ENCODE measurements at places on chromosomes 3 and 15. TPM values are rescaled to one million over a fixed set of nuclear protein-coding genes. Genes with fewer than 3 reads are reported as not detected.

The SNTN gene
- total RNA-seq, result not detected

DNA sequence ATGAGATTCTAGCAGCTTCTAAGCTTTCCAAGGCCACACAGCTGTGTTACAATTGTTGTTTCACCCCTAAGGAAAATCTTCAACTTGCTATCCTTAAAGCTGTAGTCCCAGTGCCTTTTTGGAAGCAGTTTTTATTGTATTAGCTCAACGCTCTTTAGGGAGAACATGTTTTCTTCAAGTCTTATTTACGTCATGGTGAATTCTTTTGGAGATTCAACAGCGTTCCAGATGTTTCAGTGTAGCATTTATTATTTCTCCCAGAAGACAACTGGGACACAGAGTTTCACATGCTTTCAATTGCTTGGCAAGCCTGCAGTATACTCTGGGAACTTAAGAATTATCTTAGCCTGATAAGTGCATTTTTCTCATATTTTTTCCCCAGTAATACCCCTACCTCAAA, 888.3 kb downstream of the PLOD2 start:
- no peaks in the 10 kb centered on the region for H3K27me3 ChIP-seq
- H3K27ac ChIP-seq, result no peak overlapping the region
- DNase-seq, result no peak
- no peak overlapping the region for H3K4me3 ChIP-seq

GRCh38 chr3:152628496-152628895, 206.4 kb upstream of the P2RY1 start:
- no peaks in the 10 kb centered on the region for H3K4me1 ChIP-seq
- H3K4me3 ChIP-seq, result no peak overlapping the region
- DNase-seq, result no peak
- no peaks in the 10 kb centered on the region for H3K36me3 ChIP-seq
- H3K27ac ChIP-seq, result no peak overlapping the region

DNA sequence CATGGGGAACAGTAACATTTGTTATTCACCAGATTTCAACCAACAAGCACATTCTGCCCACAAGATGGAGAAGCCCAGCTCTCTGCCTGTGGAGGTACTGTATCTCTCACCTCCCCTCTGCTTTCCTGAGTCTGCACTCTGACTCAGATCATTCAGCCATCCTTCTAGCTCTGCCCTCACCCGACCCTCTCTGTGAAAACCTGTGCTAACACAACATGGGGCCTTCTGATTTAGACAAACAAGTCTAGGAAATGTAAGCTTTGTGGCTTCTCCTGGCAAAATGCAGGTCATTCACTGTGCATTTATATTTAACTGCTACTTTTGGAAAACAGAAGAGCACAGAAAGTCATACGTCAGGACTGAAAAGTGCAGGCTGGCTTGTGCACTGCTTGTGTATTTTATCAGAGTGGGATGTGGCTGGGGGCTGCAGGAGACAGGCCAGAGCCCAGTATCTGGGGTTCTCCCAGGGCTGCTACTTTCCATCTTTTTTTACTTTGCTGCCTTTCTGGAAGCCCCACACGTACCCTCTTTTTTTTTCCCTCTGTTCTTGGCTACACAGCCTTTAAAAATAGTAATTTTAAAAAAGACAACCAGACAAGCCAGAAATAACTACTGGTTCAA, 50.8 kb downstream of the SUSD5 start:
- H3K27me3 ChIP-seq, result peaks cover 8% of the 10 kb centered on the region
- no peak overlapping the region for H3K4me3 ChIP-seq
- peaks cover 4% of the 10 kb centered on the region for H3K36me3 ChIP-seq
- H3K4me1 ChIP-seq, result peaks cover 9% of the 10 kb centered on the region

DNA sequence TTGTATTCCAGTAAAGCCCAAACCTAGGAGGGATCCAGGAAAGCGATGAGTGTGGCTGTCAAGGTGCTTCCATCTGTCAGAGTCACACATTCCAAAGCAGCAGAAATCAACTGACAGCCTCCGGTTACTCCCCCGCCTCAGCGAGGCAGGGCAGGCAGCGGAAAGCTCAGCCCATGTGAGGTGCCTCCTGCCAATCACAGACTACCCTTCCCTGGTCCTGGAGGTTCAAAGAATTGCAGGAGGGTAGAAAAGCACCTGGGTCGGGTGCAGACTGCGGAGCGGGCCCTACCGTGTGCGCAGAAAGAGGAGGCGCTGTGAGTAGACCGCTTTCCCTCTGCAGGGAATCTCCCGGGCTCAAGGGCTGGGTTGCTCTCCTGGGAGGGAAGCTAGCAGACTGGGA, at the start of gene UPK1B:
TSS of gene UPK1B (plus strand) at position 274 of the 400 bp plus-strand sequence. CDS start 13,144 bp downstream, outside the sequence.
- no peaks in the 10 kb centered on the region for H3K36me3 ChIP-seq
- H3K4me3 ChIP-seq, result no peak within 1 kb of the TSS
- H3K4me1 ChIP-seq, result no peaks in the 10 kb centered on the region
- H3K27ac ChIP-seq, result no peak within 1 kb of the TSS
- peaks cover 11% of the 10 kb centered on the region for H3K27me3 ChIP-seq

The LYZL4 gene
- not detected for total RNA-seq

DNA sequence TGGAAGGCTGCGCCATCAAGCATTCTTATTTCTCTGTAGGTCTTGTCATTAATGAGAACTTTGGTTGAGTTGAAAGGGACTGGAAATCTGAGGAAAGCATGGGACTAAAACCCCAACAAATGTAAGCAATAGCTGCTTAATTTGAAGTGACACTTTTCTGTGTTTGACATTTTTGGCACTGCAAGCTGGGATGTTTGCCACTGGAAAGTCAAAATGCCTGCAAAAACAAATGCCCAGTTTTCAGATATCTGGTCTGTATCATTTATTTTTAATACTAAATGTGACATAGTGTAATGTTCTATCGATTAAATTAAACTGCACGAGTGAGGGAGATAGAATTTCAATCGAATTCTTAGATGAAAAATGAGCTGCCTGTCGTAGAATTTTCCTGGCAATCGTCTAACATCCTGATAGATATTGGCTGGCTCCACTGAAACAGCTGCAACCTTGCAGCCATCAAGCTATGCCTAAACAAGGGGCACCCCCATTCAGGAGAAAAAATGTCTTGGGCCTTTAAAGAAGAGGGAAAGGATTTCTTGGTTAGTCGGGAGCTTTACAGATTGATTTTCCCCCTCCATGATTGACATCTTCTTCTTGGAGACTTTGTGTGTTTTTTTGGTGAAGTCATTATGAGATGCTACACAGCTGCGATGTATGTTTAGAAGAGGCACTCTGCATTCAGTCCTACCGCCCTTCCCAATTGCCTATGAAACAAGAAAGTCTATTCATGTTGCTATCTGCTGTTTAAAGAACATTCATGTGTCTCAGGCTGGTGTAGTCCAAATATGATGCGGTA, 316.7 kb upstream of the TBL1XR1 start:
- H3K4me1 ChIP-seq, result no peaks in the 10 kb centered on the region
- no peaks in the 10 kb centered on the region for H3K27me3 ChIP-seq
- H3K27ac ChIP-seq, result no peak overlapping the region
- H3K36me3 ChIP-seq, result no peaks in the 10 kb centered on the region
- DNase-seq, result no peak
